ENCODE measurements at places on chromosomes 2 and 18.

DNA sequence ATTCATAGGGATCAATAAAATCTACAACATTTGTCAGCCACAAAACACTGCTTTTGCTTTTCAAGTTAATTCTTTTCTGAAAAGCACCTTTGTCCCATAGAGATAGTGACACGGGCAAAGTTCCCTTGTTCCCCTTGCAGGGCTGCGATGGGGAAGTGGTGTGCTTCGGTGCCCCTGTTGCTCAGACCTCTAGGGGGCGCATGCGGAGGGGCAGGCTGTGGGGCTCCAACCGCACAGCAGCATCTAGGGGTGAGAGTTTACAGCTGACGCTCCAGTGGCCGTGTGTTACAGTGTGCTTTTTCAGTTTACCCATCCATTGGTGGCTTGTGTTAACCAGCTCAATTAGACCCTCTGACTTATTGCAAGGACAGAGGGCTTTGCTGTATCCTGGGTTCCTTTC is 1432.2 kb upstream of the ACVR2A start:
- no peak for DNase-seq

DNA sequence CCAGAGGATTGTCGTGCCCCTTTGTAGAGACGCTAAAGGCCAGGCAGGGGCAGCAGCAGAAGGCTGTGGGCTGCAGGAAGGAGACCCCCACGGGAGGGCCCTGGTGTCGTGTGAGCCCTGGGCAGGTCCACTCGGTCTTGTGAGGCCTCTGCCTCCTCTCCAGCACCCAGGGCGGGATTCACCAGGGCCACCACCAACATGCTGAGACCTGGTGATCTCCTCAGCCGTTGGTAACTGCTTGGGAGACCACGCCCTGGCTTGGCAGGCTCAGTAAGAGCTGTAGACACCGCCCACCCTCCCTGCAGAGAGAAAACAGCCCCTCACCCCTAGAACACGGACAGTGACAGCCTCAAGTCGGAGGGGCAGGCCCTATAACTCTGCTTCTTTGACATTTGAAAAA is 21.1 kb downstream of the MBP start:
- no peak for DNase-seq

DNA sequence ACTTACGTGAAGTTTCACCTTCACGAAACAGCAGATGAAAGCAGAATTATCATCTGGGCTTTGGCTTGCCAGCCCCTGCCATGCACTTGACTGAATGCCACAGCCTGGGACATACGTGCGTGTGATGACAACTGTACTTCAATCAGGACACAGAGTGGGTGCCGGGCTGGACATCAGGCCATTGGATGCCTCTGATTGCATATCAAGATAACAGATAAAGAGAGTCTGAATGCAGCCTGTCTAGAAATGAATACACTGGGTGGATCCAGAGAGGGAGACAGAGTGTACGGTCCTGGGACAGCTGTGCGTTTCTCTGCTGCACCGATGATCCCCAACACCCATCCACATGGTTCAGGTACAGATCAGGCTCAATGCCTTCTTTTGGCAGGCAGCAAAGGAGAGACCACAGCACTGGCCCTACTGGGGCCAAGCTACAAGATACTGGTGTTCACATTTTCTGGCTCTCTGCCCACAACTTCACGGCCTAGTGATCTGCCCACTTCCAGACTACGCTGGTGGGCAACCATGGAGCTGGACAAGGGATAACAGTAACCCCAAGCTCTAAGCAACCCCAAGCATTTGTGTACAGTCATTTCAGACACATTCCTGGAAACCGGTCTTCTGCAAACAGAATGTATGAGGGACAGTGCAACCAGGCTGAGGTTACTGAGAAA is 35.6 kb downstream of the FBLN7 start:
- DNase-seq, result no peak

DNA sequence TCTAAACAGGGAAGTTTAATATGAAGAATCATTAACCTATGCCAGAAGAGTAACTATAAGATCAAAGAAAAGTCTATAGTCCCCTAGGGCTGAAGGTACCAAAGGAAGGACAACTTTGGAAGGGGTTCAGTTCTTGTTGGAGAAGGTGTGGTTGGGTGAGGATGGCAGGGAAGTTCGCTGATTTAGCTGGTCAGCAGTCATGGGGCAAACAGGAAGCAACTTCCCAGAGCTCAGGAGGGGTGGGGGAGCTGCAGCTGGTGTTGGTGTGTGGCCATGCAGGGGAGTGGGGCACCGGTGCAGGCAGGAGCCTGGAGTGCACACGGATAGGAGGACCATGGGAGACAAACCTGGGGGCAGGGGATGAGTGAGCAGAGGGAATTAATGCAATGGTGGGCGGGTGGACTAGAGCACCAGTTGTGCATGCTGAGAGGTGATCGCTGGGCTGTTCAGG is 34.0 kb downstream of the FHOD3 start:
- DNase-seq, result no peak

- DNase-seq, result no peak
Measured at GRCh38 chr2:21356086-21356856, 232.5 kb downstream of the TDRD15 start.

GRCh38 chr18:4961121-4961909 is 235.7 kb downstream of the AKAIN1 start:
- DNase-seq, result no peak

- no peak for DNase-seq
Measured at GRCh38 chr2:17318013-17318412, 200.2 kb downstream of the RAD51AP2 start.

GRCh38 chr2:105775809-105776559 is 31.3 kb downstream of the NCK2 start:
- DNase-seq, result no peak

DNA sequence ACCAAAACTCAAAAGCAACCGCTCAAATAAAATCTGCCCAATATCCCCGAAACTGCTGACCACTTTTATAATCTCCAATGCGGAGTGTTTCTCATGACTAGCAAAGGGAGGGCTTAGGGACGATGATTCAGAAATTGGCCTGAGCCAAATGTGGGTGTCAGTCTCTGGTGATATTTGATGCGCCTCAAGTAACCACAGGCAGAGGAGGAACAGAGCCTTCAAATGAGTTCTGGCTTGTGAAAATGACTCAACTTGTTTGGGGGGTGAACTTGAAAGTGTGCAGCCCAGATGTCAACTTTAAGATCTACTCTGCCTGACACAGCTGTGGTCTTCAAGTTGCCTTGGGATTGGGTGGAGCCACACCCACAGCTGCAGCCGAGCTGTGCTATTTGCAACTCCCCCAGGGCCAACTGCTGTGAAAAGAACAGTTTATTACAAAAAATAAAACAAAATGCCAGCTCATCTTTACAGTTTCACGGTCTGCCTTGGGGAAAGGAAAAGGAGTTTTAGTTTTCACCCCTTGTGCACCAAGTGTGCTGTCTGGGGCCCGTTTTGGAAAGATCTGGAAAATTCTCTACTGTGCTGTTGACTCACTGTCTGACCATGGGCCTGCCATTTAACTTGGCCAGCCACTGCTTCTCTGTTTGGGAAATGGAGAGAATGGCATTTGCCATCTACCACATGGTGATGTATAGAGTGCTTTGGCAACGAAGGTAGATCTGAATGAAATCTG is 222.1 kb downstream of the MTX2 start:
- DNase-seq, result peak; percentile 77

- no peak for DNase-seq
Measured at GRCh38 chr18:65983750-65984149, 232.9 kb downstream of the CDH7 start.

DNA sequence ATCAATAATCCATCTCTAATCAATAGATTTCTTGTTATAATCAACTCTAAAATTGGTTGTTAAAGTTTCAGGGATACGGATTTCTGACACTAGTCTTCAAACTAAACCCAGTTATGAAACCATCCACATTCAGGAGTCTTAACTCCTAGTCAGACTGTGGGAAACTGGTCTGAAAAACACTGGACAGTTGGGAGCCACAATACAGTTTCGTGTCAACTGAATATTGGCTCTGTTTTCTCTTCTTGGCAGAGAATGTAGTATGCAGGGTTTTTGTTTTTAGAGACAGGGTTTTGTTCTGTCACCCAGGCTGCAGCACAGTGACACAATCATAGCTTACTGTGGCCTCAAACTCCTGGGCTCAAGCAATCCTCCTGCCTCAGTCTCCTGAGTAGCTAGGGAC is 123.1 kb downstream of the RTTN start:
- DNase-seq, result no peak

- no peak for DNase-seq
Measured at GRCh38 chr18:74857901-74858300, 260.2 kb downstream of the ZNF407 start.

DNA sequence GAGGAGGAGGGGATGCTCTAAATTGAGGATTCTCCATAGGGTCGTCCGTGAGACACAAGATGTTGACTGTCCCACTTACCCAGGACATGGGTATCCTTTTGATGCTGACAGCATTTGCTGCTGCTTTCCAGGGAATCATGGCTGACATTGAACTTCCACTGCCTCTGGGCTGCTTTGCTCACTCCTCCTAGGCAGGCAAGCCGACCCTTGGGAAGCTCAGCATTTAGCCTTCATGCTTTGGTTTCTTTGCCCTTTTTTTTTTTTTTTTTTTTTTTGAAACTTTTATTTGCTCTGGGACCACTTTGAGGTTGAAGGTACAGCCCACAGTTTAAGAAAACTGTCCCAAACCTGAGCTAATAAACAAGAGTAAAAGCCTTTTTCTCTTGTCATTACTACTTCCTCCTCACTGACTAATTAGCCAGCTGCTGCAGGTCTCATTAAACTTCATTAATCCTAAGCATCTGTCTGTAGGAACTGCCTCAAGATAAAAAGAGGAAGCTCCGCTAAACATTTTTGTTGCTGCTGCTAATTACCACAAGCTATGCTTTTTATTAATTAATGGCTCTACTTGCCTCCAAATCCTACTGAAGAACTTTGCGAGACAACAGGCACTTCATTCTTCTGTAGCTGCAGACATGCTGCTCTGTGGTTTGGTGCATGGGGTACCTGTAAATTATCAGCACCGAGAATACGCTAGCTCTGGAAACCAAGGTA is 125.4 kb downstream of the SPTBN1 start:
- no peak for DNase-seq

DNA sequence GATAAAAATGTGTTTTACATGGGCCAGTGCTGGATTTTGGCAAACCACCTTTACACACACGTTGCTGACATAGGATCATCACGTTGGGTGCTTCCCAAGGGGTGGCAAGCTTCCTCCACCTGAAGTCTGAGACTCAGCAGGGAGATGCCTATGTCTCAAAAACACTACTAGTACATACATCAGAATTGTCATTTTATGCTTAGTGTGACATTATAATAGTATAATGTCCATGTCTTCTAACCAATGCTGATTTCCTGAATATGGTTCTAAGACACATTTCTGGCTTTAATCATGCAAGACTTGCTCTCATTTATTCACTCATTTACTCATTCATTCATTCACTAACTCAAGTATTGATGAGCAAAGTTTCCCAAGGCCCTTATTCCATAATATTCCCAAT is 322.3 kb downstream of the LNPK start:
- no peak for DNase-seq

DNA sequence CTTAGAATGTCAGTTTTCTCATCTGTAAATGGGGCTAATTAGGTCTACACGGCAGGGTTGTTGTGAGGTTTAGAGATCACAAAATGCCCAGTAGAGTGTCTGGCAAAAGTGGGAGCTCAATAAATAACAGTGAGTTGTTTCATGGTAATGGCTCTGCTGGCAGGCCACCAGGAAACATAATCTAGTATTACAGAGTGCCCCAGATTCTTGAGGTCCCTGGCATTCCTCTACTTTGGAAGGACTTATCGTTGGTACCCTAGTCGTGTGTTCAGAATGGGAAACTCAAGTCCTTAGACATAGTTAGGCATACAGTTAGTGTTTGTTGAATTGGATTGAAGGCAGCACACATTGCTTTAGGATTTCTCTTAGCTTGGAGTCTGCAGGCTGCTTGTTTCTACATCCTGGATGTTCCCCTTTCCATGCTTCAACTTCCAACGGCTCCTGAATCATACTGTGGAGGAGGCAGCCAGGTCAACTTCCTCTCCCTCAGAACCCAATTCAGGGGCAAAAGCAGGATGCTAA is 161.5 kb upstream of the FOSL2 start:
- no peak for DNase-seq

GRCh38 chr2:173424886-173425285 is 70.2 kb downstream of the CDCA7 start:
- no peak for DNase-seq

GRCh38 chr2:30184035-30184434 is 37.2 kb downstream of the YPEL5 start:
- no peak for DNase-seq

DNA sequence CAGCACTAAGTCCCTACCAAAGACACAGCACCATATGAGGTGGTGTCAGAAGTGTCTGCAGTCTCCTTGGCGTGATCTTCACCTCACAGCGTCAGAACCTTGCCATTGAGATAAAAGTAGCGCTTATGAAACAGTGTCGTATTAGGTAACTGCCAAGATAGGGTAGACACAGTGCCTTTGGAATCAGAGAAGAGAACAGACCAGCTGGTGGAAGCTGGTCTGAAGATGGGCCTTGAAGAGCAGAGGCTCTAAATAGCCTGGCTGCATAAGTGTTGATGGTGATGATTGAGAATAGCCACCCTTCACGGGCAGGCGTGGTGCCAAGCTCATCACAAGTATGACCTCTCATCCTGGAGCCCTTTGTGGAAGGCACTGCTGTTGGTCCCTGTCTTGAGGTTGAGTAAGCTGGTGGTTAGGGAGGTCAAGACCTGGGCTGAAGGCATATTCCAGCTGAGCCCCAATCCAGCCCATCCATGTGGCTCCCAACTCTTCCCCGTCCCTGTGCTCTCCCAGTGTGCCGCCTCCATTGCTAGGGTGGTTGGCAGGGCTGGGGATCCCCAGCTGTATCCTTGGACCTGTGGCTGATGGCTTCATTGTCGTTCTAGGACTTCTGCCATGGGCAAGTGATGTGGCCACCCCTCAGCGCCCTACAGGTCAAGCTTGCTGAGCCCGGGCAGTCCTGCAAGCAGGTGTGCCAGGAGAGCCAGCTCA is 187.4 kb downstream of the MGAT5 start:
- DNase-seq, result no peak

GRCh38 chr2:66069937-66070720 is 364.8 kb upstream of the MEIS1 start:
- no peak for DNase-seq

DNA sequence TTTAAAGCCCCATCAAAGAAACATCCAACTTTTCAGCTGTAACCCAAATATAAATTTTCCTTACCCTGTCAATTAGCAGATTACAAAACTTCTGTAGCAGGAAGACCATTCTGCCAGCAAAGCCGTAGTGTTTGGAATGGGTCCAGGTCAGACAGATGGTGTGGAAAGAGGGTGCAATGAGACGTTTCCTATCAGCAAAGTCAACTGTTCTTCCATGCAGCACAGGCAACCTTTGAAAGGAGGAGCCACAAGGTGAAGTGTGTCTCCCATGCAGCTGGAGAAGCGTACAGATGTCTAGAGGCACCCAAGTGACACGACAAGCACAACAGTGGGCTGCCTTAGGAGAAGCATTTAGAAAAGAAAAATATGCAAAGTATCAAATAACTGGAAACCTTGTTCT is 83.7 kb downstream of the SP3 start:
- DNase-seq, result no peak

DNA sequence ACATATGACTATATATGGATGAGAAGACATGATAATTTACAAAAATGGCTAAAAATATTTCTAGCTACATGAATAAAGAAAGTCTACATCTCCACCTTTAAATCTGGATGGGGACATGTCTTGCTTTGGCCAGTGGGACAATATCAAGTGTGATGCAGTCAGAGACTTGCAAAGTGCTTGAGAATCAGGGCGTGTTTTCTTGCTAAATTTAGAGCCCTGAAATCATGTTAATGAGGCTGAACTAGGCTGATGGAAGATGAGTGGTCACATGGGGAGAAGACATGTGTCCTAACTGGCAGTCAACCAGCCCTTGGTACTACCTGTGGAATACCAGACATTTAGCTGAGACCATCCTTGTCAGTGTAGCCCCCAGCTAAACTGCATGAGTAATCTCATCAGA is 278.5 kb upstream of the RGPD4 start:
- no peak for DNase-seq

GRCh38 chr2:168433527-168433926 is 22.5 kb upstream of the CERS6 start:
- no peak for DNase-seq
